ENCODE measurements at places on chromosomes 16 and 17.

DNA sequence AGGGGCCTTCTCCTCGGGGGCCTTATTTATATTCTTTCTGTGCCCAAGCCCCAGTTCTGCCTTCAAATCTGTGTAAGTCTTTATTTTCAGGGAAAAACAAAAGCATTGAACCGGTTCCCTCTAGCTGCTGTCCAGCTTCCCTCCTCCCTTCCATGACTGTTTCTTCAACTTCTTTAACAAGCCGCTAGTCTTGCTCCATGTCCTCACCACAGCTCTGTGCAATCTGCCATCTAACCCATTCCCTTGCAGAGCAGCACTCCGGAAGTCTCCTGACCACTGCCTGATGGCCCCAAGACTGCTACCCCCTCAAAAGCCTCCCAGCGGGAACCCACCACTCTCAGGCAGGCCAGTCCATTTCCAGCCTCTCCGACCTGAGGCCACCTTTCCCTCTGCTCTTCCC lies 16.9 kb downstream of the EMC8 start:
- no peak for DNase-seq

DNA sequence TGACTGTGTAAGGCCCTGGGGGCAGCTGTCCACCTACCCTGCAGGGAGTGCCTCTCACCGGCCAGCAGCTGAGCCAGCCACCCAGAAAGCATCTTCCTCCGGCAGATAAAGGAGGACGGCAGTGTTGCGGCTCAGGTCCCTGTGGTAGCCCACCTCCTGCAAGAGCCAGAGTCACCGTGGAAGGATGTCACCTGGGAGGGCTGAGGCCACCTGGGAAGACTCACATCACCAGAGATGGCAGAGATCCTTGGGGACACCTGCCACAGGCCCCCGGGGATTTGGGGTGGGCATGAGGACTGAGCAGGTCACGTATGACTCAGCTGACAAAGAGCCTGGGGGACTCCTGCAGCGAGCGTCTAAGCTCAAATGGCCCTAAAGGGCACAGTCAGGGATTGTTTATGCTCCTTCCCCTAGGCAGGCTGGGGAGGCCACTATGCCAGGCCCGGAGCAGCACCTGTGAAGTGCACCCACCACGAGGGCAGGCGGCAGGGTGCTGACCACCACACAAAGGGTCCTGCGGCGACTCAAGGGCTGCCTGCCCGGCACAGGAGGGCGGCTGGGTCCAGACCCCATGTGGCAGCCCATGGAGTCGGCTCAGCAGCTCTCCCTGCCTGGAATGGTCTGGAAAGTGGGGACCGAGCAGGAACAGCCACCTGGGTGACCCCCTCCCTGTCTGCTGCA lies 44.1 kb downstream of the TNFRSF13B start:
- DNase-seq, result no peak

DNA sequence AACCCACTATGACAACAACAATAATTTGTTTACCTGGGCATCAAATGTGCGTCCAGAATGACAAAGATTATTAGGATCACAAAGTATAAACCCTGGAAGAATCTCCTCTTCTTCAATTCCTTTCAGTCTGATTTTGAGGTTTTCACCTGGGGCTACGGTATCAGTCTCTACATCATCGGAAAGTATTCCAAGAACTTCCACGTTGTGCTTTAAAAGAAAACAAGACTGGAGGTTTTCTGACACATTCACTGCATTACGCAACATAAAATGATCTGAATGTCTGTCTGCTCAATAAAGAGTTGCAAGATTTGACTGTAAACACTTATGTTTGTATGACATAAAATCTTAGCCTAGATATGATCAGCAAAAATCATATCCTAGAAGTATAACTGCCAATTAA lies 26.0 kb upstream of the RSL1D1 start:
- DNase-seq, result no peak

DNA sequence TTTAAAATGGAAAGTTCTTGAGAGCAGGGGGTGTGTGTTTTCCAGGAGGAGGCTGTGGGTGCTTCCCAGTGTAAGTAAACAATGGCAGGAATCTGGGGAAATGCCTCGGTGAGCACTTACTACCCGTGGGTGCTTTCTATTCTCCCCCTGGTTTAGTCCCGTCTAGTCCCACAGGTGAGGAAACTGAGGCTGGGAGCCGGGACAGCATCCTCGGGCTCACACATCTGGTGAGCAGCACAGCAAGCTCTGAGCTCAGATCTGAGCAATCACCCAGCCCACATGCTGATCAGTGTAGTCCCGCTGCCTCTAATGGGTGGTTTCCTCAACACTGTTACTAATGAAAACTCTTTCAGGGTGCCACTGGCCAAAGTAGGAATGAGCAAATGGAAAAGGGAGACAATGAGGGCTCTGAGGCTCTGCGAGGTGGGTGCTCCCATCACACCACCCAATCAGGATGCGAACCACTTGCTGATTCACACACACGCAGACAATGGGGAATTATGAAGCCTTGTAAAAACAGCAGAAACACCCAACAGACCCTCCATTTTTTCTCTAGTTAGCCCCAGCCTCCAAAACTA lies 202.6 kb downstream of the PARN start:
- DNase-seq, result no peak

- DNase-seq, result no peak
Measured at GRCh38 chr17:80526116-80526910, 18.3 kb upstream of the RPTOR start.

GRCh38 chr17:29157310-29157709 lies 22.9 kb downstream of the MYO18A start:
- DNase-seq, result no peak

- no peak for DNase-seq
Measured at GRCh38 chr17:13003454-13003851, 14.4 kb downstream of the ELAC2 start.

DNA sequence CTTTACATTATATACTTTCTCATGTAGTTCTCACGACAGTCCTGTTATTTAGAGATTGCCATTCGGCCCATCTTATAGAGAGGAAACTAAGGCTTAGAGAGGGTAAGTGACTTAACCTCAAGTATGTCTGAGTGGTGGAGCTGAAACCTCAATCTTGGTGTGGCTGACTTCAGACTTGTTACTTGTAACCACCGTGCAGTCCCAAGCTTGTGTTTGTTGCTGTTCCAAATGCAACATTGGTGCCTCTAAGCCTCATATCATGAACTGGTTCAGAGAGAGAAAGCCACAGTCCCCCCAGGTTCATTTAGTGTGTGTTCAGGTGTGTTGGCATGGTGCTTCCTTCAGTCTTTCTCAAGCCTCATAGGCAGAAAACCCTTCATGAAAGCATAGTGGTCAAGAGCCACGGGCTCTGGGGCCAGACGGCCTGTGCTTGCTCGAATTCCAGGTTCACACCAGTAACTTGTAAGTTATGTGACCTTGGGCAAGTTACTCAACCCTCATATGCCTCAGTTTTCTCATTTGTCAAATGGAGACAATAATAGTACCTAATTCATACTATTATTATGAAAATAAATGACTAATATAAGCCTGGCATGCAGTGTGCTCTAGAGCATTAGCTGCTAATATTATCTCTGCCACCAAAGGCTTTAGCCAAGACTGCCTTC lies 39.9 kb downstream of the CDH1 start:
- no peak for DNase-seq

DNA sequence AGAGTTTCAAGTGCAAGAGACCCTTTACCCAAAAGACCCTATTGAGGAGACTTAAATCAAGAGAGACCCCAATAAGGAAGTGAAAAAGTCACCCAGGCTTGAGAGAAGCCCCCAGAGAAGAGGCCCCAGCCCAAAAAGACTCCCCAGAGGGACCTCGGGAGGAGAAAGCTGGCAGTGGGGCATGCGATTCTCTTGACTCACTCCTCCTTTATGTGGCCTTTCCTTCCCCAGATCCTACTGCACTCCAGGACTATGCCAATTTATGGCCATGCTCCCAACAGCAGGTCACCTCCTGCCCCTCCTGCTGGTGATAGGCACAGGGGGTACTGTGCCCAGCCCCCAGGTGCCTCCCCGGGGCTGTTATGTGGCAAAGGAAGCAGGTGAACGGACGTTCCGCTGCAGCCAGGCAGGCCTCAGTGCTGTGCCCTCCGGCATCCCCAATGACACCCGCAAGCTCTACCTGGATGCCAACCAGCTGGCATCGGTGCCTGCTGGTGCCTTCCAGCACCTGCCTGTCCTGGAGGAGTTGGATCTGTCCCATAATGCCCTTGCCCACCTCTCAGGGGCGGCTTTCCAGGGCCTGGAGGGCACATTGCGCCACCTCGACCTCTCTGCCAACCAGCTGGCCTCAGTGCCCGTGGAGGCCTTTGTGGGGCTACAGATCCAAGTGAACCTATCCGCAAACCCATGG lies 16.3 kb downstream of the LRRC3C start:
- no peak for DNase-seq

GRCh38 chr17:52758481-52758880 lies 600.0 kb upstream of the CA10 start:
- no peak for DNase-seq

DNA sequence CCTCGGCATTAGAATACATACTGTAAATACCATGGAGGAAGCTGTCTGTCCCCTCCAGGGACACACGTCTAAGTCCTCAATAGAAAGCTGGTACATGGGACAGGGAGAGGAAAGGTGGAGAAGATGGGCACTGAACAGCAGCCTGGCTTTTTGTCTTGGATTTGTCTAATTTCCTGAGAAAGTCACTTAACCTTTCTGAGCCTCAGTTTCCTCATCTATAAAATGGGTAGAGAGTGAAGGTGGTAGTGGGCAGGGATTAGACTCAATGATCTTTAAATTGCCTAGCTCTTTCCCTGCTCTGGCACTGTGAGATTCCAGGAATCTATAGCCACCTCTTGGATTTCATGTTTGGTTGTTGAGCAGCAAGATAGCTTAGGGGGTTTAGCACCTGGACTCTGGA lies 96.2 kb downstream of the ASIC2 start:
- DNase-seq, result no peak

GRCh38 chr17:28057731-28058246 lies 15.3 kb downstream of the NLK start:
- DNase-seq, result no peak

DNA sequence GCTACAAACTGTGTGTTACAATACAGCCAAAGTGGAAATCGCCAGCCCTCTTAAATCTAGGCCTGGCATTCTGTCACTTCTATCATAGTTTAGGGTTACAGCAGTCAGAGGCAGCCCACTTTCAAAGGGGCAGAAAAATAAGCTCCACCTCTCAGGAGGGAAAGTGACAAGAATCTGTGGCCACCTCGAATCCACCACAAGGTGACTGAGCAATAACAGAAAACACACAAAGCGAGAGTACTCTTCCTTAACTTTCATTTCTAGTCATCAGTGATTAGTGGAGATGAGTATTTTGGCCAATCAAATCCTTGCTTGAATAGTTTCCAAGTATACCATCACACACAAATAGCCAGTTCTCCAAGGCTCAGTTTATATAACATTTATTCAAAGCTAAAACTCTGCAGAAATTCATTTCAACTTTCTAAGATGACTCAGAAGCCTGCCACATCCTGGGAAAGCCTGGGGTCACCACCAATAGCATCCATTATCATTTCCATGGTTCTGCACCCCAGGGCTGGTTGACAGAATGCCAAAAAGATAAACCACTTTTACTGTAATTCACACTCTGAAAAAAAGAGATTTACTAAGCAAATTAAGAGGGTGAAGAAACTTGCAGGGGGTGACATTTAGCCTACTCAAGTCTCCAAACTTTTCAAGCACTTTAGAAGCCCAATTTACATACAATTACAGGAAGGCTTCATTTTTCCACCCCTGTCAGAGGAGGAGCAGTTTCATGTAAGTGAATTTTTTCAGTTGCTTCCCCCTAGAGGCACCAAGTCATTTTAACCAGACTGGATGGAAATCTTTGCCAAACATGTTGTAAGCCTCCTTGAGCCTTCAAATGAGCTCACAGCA lies 66.8 kb downstream of the SALL1 start:
- no peak for DNase-seq

DNA sequence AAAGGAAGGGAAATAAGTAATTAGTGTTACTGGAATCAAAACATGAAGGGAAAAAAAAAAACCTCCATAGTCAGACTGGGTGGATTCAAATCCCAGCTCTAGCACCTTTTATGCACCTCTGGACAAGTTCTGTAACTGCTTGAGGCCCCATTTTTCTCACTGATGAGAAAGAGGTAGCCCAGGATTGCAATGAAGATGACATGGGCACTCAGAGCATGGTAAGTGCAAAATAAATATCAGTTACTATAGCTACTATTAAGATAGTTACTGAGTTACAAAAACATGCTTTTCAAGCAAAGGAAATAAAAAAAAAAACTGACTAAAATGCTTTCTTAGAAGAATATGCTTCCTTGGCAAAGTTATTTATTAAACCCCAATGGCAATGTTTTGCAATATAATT lies 58.8 kb downstream of the CEP95 start:
- no peak for DNase-seq

DNA sequence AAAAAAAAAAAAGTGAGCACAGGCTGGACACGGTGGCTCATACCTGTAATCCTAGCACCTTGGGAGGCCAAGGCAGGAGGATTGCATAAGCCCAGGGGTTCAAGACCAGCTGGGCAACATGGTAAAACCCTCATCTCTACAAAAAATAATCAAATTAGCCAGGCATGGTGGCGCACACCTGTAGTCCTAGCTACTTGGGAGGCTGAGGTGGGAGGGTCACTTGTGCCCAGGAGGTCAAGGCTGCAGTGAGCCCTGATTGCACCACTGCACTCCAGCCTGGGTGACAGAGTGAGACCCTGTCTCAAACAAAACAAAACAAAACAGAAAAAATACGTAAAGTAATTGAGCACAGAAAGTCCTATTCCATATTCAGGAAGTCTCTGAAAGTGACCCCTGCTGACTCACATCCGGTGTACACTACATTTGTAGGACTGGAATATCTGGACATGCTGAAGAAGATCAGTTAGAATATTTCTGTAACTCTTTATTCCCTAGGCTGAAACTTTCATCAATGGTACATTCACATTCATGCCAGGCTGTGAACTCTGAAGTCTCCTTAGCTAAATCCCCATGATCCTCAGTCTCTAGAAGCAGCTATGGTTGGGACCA lies 66.0 kb upstream of the HAS3 start:
- no peak for DNase-seq

DNA sequence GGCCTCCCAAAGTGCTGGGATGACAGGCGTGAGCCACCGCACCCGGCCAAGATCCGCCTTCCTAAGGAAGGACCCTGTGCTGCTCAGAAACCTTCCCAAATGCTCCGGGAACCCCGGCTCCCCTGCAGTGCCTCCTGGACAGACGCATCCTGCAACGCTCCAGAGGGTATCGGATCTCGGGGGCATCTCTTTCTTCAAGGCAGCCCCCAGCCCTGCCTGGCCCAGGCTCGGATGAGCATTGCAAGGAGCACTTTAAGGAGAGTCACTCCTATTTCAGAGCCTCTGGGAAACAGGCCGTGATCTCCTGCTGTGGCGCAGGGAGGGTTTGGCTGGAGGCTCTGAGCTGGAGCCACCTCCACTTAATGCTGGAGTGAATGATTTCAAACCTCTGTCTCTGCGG lies 17.2 kb upstream of the ABR start:
- DNase-seq, result no peak

DNA sequence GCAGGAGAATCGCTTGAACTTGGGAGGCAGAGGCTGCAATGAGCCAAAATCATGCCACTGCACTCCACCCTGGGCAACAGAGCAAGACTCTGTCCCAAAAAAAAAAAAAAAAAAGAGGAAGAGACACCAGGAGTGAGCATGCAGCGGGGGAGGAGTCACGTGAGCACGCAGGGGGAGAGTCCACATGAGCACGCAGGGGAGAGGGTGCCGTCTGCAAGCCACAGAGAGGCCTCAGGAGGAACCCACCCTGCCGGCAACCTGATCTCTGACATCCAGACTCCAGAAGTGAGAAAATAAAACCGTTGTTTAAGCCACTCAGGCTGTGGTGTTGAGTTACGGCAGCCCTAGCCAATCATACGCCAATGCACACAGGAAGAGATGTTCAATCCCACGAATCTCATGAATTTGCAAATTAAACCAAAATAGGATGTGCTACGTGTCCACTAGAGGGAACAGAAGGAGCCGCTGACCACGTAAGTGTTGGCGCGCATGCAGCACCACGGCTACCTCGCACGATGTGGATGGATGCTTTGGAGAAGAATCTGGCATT lies 42.2 kb downstream of the CCDC57 start:
- DNase-seq, result no peak
